Activated CD4-positive, alpha-beta T cell treated with anti-CD3 and anti-CD28 coated beads, Interleukin-2, Interleukin-4, amounts not matched to agents 100 ng/mL and 50 ng/mL, durations not matched to agents 16 hours and 8 hours (primary cell): ENCODE measurements at places on chromosomes 1 and 21.

DNA sequence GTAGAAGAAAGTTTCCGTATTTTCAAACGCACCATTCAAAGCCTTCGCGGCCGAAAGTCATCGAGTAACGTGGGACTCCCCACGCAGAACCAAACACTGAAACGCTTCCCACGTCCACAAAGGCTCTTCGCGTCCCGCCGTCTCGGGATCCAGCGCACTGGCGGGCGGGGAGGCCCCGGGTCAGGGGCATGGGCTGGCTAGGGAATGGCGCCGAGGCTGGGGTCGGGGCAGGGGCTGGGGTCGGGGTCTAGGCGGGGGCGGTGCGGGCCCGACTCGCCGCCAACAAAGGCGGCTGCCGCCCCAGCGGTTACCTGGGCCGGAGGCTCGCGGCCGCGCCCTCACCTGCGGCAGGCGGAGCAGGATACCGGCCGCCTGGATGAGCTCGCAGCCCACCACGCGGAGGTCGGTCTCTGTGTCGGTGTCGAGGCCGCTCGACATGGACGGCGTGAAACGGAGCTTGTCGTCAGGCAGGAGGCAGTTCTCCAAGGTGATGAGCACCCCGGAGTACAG is 403 bp downstream of the CCNL2 start:
- no peak for DNase-seq

DNA sequence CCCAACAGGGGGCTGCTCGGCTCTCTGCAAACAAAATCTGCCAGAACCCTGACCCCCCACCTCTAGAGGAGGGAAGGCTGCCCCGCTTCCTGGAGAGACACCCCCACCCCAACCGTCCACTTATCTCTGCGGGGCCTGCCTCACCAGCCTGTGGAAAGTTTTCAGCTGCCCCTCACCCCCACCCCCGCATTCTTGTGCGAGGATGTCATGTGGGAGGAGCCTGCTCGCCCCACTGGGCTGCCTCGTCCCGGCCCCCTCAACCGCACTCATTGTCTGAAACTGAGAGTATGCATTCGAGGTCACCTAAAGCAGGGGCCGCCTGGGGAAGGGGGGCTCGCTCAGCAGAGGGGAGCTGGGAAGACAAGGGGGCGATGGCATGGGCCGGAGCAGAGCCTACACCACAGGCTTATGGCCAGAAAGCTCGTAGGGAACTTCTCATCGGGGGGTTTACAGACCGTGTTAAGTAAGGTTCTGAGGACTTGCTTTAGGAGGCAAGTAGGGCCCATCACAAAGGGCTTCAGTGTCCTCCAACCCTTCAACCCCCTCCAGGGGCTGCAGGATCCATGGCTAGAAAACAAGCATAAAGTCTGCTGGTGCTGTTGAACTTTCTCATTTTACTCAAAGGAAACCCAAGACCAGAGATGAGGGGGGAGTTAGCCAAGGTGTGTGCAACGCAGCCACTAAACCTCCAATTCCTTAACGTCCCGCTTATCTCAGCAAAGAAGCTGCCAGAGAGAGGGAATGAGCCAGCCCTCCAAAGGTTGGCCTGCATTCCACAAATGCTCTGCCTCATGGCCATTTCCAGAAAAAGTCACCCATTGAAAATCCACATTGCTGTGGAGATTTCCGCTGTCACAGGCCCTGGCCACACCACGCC is 9.4 kb downstream of the EPHA2 start:
- DNase-seq = no peak

DNA sequence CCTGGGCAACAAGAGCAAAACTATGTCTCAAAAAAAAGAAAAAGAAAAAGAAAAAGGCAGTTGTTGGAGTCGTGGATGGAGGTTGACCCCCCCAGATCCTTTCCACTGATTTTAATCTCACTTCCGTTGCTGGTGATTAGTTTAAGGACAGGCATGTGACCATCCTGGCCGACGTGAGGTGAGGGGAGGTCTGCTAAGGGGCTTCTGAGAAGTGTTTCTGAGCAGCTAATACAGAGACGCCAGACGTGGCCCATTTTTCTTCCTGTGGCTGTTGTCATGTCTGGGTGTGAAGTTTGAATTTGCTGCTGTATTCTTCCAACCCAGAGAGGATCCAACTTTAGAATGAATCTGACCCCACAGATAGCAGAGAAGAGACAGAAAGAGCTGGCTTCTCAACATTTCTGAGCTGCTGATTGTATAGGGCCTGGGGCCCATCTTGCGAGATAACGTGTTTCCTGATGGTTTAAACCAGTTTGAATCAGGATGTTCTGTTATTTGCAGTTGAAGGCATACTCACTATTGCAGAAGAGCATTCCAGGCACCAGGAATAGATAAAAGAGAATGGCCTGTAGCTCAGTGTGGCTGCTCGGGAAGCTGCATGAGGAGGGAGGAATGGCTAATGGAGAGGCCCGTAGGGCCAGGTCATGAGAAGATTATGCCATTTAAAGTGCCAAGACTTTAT is 22.8 kb upstream of the SSBP3 start:
- no peak for DNase-seq

DNA sequence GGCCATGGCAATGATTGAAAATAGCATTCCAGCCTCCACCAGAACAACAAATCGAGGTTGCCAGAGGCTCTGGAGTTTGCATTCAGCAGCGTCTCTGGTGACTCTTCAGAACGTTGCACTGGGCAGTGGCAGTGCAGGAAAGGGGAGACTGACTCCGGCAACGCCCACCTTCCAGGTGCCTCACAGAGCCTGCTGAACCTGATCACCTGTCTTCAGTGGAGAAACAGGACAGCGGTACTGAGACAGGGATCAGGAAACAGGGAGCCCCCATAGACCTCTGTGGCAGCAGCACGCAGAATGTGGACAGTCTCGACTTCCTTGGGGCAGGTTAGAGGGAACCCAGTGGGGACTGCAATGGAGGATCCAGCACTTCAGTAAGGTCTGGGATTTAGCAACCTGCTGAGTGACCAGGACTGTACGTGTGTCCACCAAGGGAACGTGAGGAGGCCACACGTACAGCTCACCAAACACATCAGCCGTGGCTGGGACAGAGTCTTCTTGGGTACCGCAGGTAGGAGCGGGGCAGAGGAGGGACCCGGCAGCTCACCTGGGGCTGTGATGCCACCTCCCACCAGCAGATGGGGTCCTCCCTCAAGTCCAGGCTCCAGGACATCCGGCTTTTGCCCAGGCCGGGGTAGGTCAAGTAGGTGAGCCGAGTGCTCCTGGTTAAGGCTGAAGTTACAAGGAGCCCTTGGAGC is 128.6 kb downstream of the PRDM2 start:
- DNase-seq = peak; percentile 29

- DNase-seq = no peak
Observed at GRCh38 chr1:214271174-214271858, 9.6 kb upstream of the SMYD2 start.

DNA sequence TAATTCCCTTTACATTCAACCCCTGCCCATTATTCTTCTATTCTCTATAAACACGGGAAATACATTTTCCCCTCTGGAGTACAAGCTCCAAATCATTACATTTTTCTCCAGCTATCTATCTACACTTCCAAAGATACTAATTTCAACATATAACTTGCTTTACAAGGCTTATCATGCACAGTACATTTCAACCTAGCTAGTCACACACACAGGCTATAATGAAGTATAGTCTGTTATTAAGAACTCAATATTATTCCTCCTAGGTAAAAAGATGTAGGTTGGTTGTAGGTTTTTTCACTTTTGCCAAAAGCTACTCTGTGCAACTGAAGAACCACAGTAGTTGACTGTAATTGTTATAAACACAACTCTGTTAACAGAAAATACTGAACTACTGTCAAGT is 8.1 kb downstream of the ZNF281 start:
- no peak for DNase-seq

GRCh38 chr1:201456499-201457309 is 12.3 kb downstream of the PHLDA3 start:
- no peak for DNase-seq

DNA sequence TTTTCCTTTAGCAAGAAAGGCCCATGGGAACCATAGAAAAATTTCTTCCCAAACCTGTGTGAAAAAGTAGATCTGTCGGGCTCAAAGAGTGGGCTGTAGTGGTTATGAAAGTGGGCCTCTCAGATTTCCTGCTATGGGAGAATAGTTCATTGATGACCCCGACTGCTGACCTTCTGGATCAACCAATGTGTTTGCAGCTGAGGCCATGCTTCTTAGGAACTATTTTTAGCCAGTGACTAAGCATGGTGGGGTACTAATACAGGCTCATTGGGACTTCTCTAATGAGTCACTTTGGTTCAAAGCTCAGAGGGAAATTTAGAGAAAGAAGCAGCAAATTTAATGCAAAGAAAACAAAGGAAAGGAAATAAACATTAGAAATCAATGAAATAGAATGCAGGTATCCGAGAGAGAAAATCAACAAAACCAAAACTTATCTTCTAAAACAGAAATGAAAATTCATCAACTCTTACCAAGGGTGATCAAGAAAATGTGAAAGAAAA is 12.6 kb upstream of the PSMA5 start:
- DNase-seq = no peak

- no peak for DNase-seq
Observed at GRCh38 chr1:168917796-168918195, 188.7 kb upstream of the ATP1B1 start.

- no peak for DNase-seq
Observed at GRCh38 chr1:1437904-1438376, 2.5 kb downstream of the VWA1 start.

DNA sequence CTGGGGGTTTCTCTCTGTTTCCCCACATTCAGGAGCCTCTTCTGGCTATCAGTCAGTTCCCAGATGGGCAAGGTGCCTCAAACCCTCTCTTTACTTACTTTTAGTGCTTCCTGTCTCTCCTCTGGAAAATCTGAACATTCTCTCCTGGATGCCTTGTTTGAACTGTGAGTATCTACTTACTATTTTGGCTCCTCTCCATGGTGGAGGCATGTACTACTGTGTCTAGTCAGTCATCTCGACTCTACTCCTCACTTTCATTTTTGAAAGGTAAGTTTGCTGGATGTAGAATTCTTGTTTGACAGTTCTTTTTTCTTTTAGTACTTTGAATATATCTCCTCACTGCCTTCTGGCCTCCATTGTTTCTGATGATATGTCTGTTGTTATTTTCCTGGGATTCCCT is 70.9 kb upstream of the FAM78B start:
- no peak for DNase-seq

DNA sequence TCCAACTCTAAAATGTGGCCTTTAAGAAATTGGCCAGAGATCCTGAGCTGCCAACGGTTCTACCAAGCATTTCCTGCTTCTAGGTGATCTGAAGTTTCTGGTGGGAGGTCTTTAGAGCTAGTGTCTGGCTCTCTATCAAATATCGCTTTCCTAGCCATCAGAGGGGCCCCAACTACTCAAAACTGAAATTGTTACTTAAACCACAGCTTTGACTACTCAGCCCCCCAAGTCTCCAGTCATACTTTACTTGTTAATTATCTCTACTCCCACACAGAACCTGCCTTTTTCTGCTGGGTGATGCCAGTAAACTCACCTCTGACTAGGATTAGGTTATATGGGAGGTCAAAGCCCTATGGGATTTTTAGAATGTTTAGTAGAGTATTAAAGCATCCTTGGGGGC is 95.1 kb downstream of the FASLG start:
- no peak for DNase-seq

DNA sequence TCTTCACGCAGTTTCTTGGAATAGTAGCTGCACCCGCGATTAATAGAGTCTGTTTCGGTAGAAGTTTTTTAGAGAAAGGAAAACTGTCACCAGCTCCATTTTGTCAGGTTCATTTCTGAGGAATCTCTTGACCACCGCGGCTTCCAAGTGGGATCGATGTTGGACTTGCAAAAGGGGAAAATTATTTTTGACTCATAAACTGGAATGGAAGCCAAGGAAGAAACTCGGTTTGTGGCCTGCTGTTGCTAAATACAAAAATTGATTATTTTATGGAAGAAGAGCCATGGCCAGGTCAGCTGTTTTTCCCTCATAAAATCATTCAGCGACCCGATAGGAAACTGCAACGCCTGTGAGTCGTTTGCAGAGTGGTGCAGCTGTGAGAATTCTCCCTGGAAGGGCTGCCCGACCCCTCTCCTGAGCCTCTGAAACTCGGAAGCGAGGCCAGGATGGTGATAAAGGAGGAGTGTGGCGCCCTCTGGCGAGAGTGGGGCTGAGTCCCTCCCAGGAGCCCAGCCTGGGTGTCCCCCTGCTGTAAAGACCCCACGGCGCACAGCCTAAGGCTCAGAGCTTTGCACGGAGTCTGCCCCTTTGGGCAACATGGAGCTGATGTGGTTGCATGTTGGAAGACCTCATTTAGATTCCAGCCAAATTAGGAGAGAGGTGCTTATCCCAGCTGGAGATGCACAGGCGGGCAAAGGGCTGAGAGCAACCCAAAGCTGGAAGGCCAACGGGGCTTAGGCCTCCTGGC is 83.6 kb upstream of the SLC25A33 start:
- DNase-seq = peak; percentile 59

DNA sequence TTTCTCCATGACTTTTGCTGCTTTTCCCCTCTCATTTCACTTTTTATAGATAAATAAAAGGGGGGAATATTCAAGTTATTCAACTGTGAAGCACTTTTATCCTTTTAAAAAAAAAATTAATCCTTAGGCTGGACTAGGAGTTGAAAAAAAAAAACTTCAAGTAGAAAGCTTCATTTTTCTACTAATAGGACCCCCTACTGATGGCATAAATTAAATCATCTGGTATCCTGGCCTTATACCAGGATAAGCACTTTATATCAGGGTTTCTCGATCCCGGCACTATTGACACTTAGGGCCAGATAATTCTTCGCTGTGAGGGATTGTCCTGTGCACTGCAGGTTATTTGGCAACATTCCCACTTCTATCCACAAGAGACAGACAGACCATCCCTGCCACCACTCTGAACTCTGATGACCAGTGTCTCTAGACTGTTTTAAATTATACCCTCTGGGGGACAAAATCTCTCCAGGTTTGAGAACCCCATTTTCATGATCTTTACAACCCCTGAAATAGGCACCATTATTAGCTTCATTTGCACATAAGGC is 17.6 kb downstream of the USP33 start:
- DNase-seq = no peak

DNA sequence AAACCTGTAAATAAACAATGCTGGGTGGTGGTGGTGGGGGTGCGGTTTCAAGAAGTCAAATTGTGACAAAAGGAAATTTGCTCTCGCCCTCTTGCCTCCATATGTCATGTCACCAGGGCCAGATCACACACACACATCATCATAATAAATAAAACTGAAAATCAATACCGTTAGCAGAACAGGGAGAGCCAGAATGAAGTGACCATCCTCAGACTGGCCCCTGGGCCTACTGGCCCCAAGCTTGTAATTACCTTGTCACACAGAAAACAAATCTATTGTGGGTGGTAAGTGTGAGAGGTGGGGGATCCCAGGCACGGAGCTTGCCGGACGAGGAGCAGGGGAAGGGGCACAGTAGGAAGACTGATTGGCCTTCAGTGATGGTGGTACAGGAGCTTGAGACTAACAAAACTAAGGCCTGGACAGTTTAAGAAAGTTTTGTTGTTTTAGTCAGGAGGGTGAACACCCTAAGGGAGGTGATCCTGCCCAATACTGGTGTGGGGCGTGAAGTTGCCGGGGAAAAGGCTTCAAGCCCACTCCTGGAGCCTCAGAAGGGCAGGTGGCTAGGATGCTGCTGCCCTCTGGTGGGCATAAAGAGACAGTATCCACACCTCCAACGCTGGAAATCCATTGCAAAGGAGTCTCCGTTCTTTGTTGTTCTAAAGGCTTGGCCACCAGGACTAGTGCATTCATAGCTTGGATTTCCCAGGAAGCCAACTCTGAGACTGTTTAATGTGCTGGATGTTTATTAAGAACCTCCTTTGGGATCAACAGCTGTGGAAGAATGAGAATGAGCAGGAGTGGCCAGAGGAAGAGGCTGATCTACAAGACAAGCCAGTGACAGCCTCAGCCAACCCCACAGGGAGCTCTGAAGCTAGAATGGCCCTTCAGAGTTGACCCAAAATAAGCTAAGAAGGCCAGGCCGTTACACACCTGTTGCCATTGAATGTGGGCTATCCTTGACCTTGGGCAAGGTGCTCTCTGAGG is 8.1 kb upstream of the C1orf216 start:
- DNase-seq = peak; percentile 44
